Naive thymus-derived CD4-positive, alpha-beta T cell (primary cell): ENCODE measurements at places on chromosomes 5 and 9. TPM values are rescaled to one million over a fixed set of nuclear protein-coding genes. Genes with fewer than 3 reads are reported as not detected.

Gene SLC22A4
- not detected for total RNA-seq

- no peak for DNase-seq
Measured at GRCh38 chr9:130635721-130636647, 28.4 kb upstream of the PRDM12 start.

GRCh38 chr5:132961887-132962286 is 1.5 kb downstream of the AFF4 start:
- DNase-seq = no peak

- DNase-seq = no peak
Measured at GRCh38 chr9:105333811-105334210, 89.4 kb downstream of the SLC44A1 start.

Gene DRD1
- not detected for total RNA-seq

Gene GZMA
- total RNA-seq = 10.9 TPM

DNA sequence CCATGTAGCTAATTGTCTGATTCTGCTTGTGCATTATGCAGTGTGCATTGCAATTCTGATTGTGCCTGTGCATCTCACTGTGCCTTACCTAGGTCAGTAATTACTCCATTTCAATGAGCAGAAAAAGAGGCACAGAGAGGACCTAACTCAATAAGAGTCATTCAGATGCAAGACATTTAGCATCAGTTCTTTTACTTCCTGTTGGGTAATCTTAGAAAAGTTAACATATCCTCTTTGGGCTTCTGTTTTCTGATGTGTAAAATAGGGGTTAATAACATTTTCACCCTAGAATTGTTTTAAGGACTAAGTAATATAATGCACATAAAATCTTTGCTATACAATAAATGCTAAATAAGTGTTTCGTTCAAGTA is 7.0 kb upstream of the DCTN4 start:
- no peak for DNase-seq

DNA sequence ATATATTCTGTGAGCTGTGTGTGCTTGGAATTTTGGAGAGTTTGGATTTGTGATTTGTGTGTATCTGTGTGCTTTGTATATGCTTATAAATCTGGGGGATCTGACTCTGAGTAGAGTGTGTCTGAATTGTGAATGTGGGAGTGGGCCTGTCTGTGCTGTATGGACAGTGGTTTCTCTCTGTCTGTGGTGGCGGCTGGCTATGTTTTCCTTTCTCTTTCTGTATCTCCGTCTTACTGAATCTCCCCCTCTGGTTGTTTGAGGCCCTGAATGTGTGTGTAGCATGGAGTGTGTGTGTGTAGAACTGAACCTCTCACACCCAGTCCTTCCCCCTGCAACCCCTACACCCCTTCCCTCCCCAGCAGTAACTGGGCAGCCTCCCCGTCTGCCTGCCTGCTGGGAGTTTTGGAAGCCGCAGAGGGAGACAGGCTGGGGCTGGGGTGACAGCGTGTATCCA is 4.7 kb downstream of the CXXC5 start:
- DNase-seq = no peak

DNA sequence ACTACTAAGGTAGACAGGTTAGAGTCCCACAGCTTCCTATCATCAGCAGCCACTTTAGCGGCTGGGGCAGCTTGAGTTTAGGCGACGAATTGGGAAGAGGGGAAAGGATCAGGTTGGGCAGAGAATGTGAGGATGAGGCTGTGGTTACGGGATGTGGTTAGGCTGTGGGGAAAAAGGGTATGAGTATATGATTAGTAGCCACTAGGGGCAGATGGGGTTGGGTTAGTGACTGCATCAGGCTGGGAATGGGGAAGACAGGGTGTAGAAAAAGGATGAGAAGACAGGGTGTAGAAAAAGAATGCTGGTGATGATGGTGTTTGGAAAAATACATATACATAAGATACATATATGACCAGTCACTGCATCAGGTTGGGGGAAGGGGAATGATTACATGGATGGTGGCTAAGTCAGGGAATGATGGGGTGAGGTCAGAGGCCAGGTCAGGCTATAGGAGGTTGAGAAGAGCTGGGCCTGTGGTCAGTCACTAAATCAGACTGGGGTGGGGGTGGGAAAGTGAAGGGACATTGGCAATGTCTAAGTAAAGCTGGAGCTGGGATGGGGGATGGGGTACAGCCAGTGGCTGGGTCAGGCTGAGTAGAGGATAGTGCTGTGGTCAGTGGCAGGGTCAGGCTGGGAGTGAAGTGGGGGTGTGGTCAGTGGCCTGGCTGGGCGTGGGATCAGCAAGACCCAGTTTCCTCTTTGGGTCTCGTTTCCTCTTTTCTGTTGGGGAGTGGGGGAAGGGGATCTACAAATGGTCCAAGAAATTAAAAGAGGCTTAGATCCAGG is 2.1 kb downstream of the TLN1 start:
- no peak for DNase-seq

GRCh38 chr5:7419367-7419766 is 23.4 kb downstream of the ADCY2 start:
- DNase-seq = no peak

- DNase-seq = no peak
Measured at GRCh38 chr9:117242082-117242481, 172.8 kb downstream of the ASTN2 start.

Gene DNAJA1
- total RNA-seq = 155 TPM

- no peak for DNase-seq
Measured at GRCh38 chr5:180233729-180234128, 24.7 kb upstream of the RASGEF1C start.

GRCh38 chr5:10631316-10631996 is 67.6 kb downstream of the ANKRD33B start:
- no peak for DNase-seq

Gene IFNB1
- total RNA-seq = not detected

- DNase-seq = no peak
Measured at GRCh38 chr9:101991926-101992325, 253.5 kb upstream of the GRIN3A start.

Gene SPTAN1
- total RNA-seq = 408 TPM

Gene PCDHGA9
- not detected for total RNA-seq

DNA sequence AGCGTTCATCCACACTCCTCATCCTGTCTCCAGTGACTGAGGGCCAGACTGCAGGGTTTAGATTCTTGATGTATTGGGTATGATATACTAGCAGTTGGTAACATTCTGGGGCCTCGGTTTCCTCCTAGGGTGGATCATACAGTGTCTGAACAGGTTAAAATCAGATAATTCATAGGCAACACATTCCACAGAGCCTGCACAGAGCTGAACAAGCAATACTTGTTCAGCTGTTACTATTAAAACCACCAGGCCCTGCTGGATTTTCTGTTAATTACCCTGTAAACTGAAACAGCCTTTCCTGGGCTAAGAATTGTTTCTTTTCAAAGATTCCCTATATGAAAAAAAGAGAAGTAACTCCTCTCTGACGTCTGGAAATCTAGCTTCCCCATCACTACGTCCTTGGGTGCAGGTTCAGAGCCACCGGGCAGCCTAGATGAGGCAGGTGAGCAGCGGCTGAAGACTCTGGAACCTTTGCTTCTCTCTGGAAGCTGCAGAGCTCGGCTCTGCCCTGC is 1313.5 kb upstream of the WWC1 start:
- no peak for DNase-seq

DNA sequence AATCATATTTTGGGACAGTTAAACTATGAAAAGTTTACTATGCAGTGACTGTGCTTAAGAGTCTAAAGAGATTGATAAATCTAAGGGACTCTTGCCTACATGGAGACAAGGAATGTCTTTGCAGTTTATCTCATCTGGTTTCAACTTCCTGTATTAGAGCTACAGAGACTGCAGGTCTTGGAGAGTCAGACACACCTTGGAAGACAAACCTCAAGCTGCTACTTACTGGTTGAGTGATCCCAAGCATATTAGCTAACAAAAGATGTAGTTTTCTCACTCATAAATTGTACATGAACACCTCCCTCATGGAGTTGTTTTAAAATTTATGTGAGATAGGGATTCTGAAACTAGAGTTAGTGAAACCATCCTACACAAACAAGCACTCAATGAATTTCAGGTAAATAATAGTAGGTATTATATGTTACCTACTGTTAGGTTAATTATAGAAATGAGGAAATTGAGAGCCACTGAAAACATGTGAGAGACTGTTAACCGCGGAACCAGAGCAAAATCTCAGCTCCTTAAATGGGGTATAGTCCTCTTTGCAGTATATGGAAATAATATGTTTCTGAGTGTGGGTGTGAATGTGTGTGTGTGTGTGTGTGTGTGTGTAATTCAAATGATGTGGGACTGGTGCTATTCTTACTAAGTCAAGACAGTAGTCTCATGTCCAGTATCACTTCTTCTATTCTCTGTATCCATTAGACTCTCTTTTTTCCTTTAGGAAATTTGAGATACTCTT is 752.1 kb downstream of the DTWD2 start:
- no peak for DNase-seq

Gene TTC39B
- total RNA-seq = 29.1 and 31.7 TPM in 2 replicates

GRCh38 chr9:136771907-136772415 is 7.6 kb upstream of the LCN15 start:
- no peak for DNase-seq

DNA sequence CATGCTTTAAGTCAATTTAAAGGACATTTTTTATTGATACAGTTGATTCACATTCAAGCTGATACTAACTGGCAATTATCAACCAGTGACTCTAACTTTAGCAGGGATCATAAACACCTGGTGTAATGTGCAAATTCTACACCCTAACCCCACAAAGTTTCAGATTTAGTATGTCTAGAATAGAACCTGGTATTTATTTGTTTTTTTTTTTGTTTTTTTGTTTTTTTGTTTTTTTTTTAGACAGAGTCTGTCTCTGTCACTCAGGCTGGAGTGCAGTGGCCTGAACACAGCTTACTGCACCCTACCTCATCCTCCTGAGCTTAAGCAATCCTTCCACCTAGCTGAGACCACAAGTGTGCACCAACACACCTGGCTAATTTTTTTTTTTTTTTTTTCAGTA is 311.2 kb upstream of the SEMA6A start:
- DNase-seq = no peak

DNA sequence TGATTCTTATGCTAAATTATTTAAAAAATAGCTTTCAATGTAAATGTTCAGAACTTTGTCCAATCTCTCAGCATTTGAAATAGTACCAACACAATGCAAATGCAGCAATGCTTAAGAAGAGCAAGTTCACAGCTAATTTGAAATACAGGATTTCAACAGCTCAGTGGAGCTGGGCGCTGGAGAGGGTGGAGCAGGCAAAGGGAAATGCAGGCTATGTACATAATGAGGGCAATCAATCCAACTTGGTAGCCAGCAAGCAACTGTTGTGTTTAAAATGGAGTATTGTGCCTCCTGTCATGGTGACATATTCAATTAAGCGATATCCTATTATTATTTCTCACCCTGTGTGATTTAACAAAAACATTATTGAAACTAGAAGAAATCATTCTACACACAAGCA is 568.8 kb downstream of the PSAT1 start:
- DNase-seq = no peak

Gene SCAI
- total RNA-seq = 13.3 TPM in 2 replicates
